ENCODE measurements at places on chromosomes 6 and 20.

DNA sequence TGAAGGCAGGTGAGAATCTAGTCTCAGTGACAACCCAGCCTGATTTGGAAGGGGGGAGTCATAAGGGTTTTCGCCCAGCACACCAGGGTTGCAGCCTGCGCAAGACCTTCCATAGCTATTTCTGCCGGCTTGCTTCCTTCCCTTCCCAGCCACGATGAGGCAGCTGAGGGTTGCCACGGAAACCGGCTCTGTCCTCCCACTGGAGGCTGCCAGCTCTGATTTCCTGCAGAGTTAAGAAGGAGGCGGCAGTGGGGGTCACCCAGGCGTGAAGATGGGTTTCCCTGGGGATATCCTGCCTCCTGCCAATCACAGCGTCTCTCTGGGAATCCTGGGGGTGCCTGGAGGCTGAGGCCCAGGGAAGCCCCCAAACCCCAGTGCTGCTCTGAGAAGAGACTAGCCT is 23.1 kb upstream of the KCNB1 start:
- DNase-seq, result no peak

DNA sequence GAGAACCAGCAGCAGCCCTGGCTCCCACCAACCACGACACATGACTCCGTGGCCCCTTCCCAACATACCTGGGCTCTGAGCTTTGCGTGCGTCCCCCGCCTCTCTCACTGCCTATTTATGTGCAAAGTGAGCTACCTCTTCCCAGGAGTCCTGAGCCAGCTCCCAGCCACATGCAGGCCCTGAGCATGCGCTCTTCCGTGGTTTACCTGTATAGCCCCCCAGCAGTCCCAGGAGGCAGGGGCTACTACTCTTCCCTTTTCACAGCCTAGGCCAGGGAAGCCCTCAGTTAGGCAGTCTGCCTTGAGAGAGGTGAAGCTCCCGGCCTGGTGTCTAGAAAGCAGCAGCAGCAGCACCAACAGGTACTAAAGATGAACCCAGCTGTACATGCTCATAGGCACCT is 114.8 kb upstream of the CDYL start:
- DNase-seq, result no peak

DNA sequence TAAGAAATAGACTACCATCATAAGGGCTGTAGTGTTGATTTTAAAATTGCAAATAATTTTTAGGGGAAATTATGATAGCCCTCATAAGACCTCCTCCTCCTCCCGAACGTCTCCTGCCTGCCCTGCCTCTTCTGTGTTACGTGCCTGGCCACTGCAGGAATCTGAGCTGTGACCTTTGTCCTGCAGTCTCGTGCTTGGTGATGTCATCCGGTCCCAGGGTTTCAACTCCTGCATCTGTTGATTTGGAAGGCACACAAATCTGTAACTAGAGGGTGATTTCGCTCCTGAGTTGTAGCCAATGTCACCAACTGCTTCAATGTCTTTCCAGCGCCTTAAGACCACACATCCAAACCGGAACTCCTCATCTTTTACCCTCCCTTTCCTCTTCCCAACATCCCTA is 163.2 kb downstream of the AIG1 start:
- DNase-seq, result no peak

GRCh38 chr20:38355161-38356012 is 9.1 kb downstream of the LBP start:
- DNase-seq, result no peak

GRCh38 chr20:316316-317068 is 8.9 kb upstream of the SOX12 start:
- DNase-seq, result peak; percentile 46

DNA sequence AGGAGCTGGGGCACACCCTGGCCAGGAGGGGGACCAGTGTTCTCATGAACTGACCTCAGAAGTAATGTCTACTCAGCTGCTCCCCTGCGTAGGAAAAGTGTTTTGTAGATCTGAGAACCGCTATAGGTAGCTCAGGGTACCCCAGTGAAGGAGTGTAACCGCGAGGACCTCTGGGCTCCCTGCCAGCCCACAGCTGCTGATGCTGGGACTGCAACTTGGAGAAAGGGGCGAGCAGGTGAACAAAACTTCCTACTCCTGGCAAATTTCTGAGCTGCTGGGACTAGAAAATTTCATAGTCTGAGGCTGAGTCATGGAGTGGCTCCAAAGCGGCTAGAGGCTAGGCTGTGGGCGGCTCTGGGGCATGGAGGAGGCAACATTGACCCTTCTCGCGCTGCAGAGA is 51.9 kb downstream of the PYGB start:
- DNase-seq, result peak; percentile 59

- DNase-seq, result no peak
These were observed 38.6 kb upstream of the VSTM2L start for GRCh38 chr20:37864298-37864697.

DNA sequence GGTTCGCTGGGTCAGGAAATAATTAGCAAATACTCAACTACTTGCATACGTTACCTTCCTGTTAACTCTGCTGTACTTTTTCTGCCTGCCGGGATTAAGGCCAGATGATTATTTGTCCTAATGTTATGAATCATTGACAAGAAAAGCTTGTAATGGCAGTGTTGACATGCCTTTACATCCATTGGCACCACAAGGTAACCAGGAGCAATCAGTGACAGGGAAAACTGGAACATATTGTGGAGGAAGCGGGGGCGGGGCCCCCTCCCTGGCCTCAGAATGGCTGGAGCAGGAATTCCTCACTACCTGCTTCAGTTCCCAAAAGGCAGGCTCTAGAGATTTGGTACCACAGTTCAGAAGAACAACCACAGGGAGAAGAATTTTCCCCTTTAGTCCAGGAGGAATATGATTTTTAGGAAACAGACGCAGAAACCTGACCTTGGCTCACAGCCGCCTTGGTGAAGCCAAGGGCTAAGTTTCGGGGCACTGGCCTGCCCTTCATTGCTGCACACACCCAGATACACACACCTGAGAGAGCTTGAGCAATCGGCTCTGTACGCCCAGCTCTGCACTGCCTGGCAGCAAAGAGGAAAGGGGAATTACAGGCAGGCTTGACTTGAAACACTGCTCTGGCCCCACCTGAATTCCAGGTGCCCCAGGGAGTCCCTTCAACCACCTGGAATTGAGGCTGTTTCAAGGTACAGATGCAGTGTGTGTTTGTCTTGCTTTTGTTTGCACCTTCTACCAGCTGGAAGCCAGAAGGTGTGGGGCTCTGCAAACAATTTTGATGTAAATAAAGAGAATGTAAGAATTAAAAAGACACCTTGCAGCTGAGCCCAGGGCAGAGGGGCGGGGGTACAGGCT is 89.8 kb downstream of the MYB start:
- peak; percentile 69 for DNase-seq

- no peak for DNase-seq
These were observed 90.1 kb upstream of the SLC22A16 start for GRCh38 chr6:110566346-110567125.

GRCh38 chr6:38589367-38589720 is 50.4 kb downstream of the BTBD9 start:
- DNase-seq, result no peak

GRCh38 chr6:20566109-20566508 is 31.9 kb downstream of the CDKAL1 start:
- no peak for DNase-seq

- DNase-seq, result no peak
These were observed 2.5 kb downstream of the CALHM4 start for GRCh38 chr6:116556065-116556464.

DNA sequence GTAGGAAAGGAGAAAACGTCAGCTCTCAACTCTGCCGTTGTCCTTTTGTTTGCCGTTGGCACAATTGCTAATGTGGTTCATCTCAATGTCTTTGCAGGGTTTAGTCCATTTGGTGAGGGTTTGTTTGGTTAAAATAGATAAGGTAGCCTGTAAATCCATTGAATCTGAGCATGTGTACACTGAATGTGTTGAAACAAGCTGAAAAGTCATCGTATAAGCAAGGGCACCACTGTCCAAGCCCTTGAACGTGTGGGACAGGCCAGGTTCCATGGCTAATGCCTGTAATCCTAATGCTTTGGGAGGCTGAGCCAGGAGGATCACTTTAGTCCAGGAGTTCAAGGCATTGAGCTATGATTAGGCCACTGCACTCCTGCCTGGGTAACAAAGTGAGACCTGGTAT is 224.7 kb upstream of the PLCB4 start:
- no peak for DNase-seq

DNA sequence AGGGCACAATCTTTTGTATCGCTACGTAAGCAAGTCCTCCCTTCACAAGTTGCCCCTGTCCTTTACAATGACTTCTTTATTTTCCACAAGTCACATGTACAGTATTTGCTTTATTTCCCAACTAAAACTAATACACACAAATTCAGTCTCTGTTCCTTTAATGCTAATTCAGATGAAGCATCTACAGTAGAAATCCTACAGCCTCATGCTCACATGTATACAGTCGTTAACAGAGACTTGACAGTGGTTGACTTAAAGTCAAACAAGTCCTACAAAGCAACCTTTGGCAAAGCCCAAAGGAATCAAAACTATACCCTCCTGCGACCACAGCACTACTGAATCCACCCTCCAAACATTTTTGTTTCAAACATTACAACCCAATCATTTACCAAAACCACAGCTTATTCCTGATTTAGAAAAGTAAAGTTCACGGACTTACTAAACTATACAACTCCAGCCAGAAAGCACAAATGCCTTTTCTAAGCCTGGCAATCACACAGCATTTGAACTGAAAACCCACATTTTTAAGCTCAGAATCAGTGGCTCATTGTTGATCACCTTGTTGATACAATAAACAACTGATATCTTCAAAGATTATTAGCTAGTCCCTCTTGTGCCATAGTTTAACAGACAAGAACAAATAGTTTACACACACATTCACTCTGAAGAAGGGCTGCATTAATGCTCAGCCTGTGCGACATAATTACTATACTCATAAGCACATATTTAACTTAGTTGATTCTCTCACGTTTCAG is 70.9 kb upstream of the NHSL1 start:
- no peak for DNase-seq

- DNase-seq, result peak; percentile 7
These were observed 29.3 kb downstream of the KCNQ5 start for GRCh38 chr6:72651174-72651573.

- DNase-seq, result no peak
These were observed 35.4 kb downstream of the ELOVL4 start for GRCh38 chr6:79911992-79912391.

DNA sequence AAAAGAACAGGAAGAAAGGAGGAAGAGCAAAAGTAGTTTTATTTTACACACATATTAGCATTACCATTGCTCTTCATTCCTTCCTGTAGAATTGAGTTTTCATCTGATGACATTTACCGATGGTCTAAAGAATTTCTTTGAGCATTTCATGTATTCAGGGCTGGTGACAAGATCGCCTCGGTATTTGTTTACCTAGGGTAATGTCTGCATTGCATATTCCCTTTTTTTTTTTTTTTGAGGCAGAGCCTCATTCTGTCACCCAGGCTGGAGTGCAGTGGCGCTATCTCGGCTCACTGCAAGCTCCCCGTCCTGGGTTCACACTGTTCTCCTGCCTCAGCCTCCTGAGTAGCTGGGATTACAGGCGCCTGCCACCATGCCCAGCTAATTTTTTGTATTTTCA is 19.3 kb downstream of the RAB22A start:
- no peak for DNase-seq

DNA sequence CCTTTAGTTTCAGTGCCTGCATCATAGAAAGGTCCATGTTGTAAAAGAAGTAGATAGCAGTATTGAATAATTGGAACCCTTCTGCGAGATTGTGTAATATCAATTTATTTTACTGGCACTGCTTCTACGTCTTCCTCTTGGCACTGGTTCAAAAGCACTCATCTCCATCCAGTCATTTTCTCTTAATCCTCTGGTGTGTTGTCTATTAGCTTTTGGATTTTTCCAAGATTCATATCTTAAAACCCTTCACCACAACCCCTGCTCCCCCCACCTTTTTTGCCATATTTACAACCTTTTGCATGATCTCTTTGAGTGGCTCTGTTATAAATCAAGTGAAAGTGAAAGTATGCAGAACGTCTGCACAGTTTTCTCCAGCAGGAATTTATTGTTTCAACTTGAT is 76.6 kb upstream of the HSF2 start:
- peak; percentile 1 for DNase-seq

DNA sequence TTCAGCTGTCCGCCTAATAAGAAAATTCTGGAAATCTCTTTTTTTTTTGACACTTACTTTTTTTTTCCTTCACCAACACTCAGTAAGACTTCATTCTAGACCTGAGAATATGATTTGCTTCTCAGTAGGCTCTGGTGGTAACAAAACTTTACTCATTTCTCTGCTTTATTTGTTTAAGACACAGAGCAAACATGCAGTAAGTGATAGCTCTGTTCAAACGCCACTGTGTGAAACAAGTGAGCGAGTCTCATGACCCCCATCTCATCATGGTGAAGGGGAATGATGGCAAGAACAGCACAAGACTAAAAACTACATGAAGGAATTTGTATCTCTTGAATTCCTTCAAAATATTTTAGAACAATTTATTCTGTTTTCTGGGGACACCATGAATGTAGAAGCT is 541.6 kb upstream of the POU3F2 start:
- DNase-seq, result no peak

DNA sequence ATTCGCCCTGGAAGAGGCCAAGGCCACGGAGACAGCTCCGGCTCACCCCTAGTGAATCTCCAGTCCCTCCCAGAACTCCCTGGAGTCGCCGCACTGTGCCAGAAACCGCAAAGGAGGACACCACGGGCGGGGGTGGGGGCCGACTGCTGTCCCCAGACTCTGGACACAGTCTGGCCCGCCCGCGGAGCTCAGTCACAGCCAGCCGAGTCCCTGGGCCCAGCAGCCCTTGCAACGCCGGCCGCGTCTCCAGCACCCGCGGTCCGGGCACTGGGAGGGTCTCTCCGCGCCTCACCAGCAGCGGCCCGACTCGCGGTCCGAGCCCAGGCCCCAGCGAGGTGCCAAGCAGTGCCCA is 518 bp downstream of the PEX6 start:
- DNase-seq, result no peak

GRCh38 chr6:69696273-69696672 is 100.5 kb downstream of the LMBRD1 start:
- peak; percentile 7 for DNase-seq

- DNase-seq, result no peak
These were observed 109.9 kb downstream of the LIN28B start for GRCh38 chr6:105066836-105067235.

DNA sequence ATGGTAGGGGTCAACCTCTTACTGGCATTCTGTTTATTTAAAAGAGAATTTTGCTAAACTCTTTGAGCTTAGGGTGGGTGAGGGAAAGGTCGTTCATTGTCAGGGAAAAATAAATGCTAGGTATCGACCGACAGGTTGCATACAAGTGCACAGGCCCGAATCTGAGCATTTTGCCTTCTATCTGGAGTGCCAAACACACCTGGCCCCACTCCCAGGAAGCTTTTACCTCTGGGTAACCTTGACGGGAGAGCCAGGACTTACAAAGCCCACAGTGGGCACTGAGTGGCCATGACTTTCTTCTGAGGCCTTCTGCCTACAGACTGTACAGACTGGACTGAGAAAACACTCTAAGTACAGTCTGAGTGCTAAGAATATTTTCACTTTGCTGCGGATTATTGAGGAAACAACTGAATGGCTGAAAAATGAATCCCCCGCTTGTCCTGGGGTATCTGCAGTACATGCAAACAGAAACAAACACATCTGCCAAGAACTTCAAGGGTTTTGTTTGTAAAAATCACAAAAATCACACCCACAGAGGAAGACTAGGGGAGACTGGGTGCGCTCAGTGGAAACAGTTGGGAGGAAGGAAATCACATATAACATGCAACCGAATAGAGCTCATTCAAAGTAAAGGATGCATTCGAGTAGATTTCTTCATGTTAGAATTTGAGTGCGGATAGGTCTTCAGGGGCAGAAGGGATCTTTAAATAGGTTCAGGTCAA is 152.8 kb downstream of the NFATC2 start:
- no peak for DNase-seq

- DNase-seq, result no peak
These were observed 125.1 kb downstream of the MRPL14 start for GRCh38 chr6:44002067-44002592.

GRCh38 chr6:144471986-144472385 is 186.9 kb downstream of the UTRN start:
- DNase-seq, result no peak

Data from mammary epithelial cell (primary cell).